ENCODE measurements at places on chromosomes 3 and 15. TPM values are rescaled to one million over a fixed set of nuclear protein-coding genes. Genes with fewer than 3 reads are reported as not detected.
A peak's percentile ranks its signal among the peaks of the same experiment; 100 is the strongest.

DNA sequence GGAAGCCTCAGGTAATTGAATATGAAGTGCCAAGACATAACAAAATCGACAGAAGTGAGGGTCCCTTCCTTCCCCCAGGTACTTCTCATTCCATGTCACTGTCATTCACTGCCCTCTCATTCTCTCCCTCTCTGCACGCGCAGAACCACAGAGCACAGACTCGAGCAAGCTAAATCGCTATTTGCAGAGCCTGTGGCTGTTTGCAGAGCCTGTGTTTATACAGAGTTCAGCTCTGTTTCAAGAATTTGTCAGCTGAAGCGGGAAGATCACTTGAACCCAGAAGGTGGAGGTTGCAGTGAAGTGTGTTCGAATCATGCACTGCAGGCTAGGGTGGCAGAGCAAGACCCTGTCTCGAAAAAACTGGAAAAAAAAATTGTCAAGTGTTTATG lies 2.5 kb downstream of the VILL start:
- H3K4me1 ChIP-seq = peaks cover 39% of the 10 kb centered on the region
- no peak overlapping the region for H3K4me3 ChIP-seq
- peaks cover 10% of the 10 kb centered on the region for H3K36me3 ChIP-seq
- peaks cover 11% of the 10 kb centered on the region for H3K27me3 ChIP-seq
- DNase-seq = no peak

DNA sequence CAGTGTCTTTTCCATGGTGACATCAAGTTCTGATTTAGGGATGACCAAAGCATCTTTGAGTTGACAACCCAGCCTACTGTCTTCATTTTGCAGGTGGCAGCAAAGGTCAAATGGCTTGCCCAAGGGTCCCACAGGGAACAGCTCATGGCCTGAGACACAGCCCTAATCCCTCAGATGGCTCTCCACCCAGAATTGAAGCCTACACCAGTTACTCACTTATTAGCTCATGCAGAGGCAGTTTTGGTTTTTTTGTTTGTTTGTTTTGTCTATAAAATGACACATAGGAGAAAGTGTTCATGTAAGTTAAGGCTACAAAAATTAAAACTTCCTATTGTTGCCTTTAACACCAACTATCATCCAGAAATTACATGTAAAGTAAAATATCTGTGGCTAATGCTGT lies 167.9 kb downstream of the OSBPL10 start:
- no peak overlapping the region for H3K27ac ChIP-seq
- no peak for DNase-seq
- peaks cover 2% of the 10 kb centered on the region for H3K27me3 ChIP-seq
- no peaks in the 10 kb centered on the region for H3K36me3 ChIP-seq
- H3K4me3 ChIP-seq = no peak overlapping the region

DNA sequence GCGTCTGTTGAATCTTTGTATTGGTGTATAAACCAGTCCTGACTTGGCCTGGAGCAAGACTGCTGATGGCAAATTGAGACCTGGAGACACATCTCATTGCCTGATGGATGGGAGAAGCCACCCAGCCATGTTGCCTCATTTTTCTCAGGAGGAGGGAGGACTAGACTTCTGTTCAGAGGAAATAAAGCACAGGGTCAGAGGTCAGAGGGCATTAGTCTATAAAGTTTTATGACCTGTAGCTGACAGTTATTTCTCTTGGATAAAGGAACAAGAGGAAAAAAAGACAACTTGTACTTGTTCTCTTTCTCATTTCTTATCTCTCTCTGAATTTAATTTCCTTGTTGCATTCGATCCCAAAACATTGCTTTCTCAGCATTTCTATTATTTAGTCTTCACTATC lies 775.9 kb downstream of the SQOR start:
- H3K27ac ChIP-seq = no peak overlapping the region
- H3K4me1 ChIP-seq = peaks cover 26% of the 10 kb centered on the region
- H3K27me3 ChIP-seq = peaks cover 4% of the 10 kb centered on the region
- no peaks in the 10 kb centered on the region for H3K36me3 ChIP-seq

GRCh38 chr3:146125951-146126350 lies 35.0 kb downstream of the PLOD2 start:
- DNase-seq = peak; percentile 72
- peaks cover 82% of the 10 kb centered on the region for H3K36me3 ChIP-seq
- H3K4me1 ChIP-seq = peaks cover 45% of the 10 kb centered on the region

DNA sequence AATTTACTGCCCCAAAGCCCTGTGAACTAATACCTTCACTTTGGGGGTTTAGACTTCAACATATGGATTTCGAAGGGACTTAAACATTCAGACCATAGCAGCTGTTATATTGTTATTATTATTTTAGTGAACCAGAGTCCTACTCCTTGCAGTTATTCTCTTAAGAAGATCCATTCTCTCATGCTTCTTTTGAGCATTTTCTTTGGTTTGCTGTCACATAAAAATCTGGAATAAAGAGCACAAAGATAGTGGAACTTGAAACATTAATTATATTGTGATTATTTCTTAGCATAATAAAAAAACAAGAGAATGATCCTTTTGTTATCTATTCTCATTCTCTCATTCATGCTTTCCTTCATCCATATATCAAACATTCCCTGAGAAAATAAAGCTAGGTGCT lies 166.4 kb upstream of the GBE1 start:
- H3K36me3 ChIP-seq = no peaks in the 10 kb centered on the region
- no peaks in the 10 kb centered on the region for H3K27me3 ChIP-seq
- no peaks in the 10 kb centered on the region for H3K4me1 ChIP-seq
- no peak overlapping the region for H3K4me3 ChIP-seq
- no peak for DNase-seq

GRCh38 chr3:16406579-16406978 lies 106.9 kb downstream of the RFTN1 start:
- no peak overlapping the region for H3K4me3 ChIP-seq
- DNase-seq = no peak
- no peak overlapping the region for H3K27ac ChIP-seq
- no peaks in the 10 kb centered on the region for H3K27me3 ChIP-seq
- peaks cover 23% of the 10 kb centered on the region for H3K4me1 ChIP-seq
- peaks cover 24% of the 10 kb centered on the region for H3K36me3 ChIP-seq

DNA sequence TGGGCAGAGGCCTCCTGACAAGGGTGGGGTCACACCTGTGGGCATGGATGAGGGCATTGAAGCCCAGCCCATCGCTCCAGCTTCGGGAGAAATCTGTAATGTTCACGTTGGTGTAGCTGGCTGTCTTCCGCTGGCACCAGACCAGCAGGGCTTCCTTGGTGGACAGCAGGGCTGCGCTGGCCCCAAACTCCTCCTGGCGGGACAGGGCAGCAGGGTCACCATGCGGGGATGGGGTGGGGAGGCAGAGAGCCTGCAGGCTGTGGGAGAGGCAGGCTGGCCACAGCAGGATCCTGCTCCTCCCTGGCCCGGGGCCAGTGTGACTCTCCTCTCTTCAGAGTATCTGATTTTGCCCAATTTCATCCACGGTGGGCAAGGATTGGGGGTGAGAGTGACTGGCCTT lies 6.0 kb downstream of the SPTBN5 start:
- no peaks in the 10 kb centered on the region for H3K4me1 ChIP-seq
- H3K4me3 ChIP-seq = no peak overlapping the region
- H3K27ac ChIP-seq = no peak overlapping the region
- H3K36me3 ChIP-seq = no peaks in the 10 kb centered on the region

DNA sequence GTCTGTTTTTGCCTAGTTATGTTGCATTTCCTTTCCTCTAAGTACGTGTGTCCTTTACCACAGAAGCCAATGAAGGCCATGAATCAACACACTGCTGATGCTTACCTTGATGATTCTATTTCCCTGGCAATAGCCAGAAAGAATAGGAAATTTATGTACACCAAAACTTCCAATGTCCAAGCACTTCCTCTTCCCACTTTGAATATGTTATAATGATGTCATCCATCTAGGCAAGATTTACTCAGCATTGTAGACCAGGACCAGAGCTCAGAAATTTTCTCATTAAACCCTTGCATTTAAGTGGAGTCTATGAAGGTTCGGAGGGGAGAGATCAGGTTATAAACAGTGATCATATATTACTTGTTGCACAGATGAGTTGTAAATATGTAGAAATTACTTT lies 126.0 kb downstream of the THRB start:
- H3K27me3 ChIP-seq = no peaks in the 10 kb centered on the region
- H3K36me3 ChIP-seq = no peaks in the 10 kb centered on the region
- peaks cover 11% of the 10 kb centered on the region for H3K4me1 ChIP-seq
- no peak overlapping the region for H3K27ac ChIP-seq

DNA sequence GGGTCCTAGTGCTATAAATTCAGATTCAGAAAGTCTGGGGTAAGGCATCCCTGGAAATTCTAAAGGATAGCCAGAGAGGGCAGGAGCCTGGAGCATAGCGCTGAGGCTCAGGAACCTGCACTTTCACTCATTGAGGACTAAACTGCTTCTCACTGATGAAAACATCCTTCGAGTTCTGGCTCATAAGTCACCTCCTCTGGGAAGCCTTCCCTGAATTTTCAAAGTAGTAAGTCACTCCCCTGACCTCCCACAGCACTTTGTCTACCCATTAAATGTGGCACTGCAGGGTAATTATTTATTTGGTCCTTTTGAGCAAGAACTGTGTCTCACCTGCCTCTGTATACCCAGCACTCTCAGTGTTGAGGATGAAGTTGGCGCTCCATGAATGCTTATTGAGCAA lies 30.9 kb downstream of the HRH1 start:
- no peak overlapping the region for H3K4me3 ChIP-seq
- peaks cover 59% of the 10 kb centered on the region for H3K4me1 ChIP-seq
- H3K27ac ChIP-seq = peak overlapping the region; percentile 83

GRCh38 chr3:36494461-36495109 lies 114.3 kb downstream of the STAC start:
- DNase-seq = no peak
- H3K27ac ChIP-seq = no peak overlapping the region
- no peaks in the 10 kb centered on the region for H3K4me1 ChIP-seq
- H3K4me3 ChIP-seq = no peak overlapping the region
- no peaks in the 10 kb centered on the region for H3K27me3 ChIP-seq

GRCh38 chr15:41507820-41508290 lies 5.8 kb downstream of the LTK start:
- H3K4me3 ChIP-seq = no peak overlapping the region
- H3K4me1 ChIP-seq = peaks cover 7% of the 10 kb centered on the region
- peaks cover 24% of the 10 kb centered on the region for H3K27me3 ChIP-seq
- H3K36me3 ChIP-seq = no peaks in the 10 kb centered on the region
- no peak for DNase-seq

DNA sequence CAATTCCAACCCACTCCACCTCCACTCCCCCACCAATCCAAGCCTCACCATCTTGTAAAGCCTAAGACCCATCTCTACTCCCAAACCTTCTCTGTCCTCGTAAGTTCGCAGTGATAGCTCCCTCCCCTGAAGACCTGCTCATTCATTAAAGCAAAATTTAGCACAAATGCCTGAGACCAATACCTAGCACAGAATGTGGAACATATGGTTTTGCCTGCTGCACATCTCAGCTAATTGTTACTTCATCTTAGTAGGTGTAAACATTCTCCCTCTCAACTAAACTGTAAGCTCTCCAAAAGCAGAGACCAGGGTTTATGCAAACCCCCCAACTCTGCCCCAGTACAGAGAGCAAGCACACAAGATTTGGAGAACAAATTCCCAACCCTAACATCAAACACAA lies 20.5 kb downstream of the DCLK3 start:
- H3K36me3 ChIP-seq = no peaks in the 10 kb centered on the region
- H3K4me3 ChIP-seq = no peak overlapping the region
- H3K4me1 ChIP-seq = no peaks in the 10 kb centered on the region
- no peak overlapping the region for H3K27ac ChIP-seq
- H3K27me3 ChIP-seq = peaks cover 8% of the 10 kb centered on the region
- no peak for DNase-seq

DNA sequence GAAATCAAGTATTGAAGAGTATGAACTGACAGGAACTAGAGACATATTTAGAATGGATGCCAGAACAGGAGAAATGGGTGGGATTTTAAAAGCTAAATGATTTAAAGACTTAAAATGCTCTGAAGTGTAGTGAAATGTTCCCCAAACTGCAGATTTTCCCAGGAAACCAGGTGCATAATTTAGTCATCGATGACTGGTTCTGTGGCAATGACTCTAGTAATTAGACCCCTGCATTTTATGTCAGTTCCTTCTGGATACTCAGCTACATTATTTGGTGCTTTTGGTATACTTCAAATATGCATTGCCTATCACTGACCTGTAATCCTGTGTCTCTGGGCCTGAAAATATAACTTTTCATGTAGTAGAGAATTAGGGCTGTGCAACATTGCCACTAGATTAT lies 16.8 kb downstream of the AGTR1 start:
- H3K4me1 ChIP-seq = peaks cover 28% of the 10 kb centered on the region
- no peak overlapping the region for H3K4me3 ChIP-seq
- H3K27me3 ChIP-seq = peaks cover 3% of the 10 kb centered on the region
- H3K36me3 ChIP-seq = no peaks in the 10 kb centered on the region

- H3K4me3 ChIP-seq = no peak overlapping the region
- peaks cover 1% of the 10 kb centered on the region for H3K27me3 ChIP-seq
- peak; percentile 25 for DNase-seq
- no peak overlapping the region for H3K27ac ChIP-seq
- H3K4me1 ChIP-seq = peaks cover 14% of the 10 kb centered on the region
These were observed 25.1 kb upstream of the GABPB1 start for GRCh38 chr15:50380089-50380488.

GRCh38 chr3:141881702-141882101 lies 5.3 kb downstream of the ATP1B3 start:
- H3K4me1 ChIP-seq = peaks cover 49% of the 10 kb centered on the region
- H3K27ac ChIP-seq = no peak overlapping the region
- no peak for DNase-seq
- peaks cover 12% of the 10 kb centered on the region for H3K36me3 ChIP-seq
- H3K27me3 ChIP-seq = no peaks in the 10 kb centered on the region

DNA sequence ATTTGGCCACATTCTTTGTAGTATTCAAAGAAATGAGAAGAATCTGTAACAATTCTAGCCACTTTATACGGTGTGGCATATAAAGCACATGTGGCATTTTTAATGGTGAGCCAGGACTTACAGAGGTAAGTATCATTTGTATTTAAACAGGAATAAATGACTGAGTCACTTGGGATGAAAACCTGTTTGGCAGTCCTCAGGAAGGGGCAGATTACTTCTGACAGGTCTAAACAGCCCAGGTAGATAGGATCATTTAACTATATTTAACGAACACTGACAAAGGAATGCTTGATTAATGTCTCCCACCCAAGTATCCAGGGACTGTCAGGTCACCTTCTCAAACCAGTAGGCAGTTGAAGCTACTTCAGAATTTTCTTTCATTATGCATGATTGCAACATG lies 241.5 kb upstream of the SATB1 start:
- no peaks in the 10 kb centered on the region for H3K36me3 ChIP-seq
- H3K4me3 ChIP-seq = no peak overlapping the region
- no peaks in the 10 kb centered on the region for H3K27me3 ChIP-seq
- H3K4me1 ChIP-seq = no peaks in the 10 kb centered on the region
- DNase-seq = no peak

The GHSR gene
- not detected for total RNA-seq

The CYP8B1 gene
- total RNA-seq = not detected

The ZBTB11 gene
- 14.0 TPM for total RNA-seq

The SCG3 gene
- total RNA-seq = not detected

The CDCP1 gene
- total RNA-seq = 2.1 TPM

The LDHAL6B gene
- total RNA-seq = not detected

The DLG1 gene
- 73.1 TPM for total RNA-seq

The OR5K2 gene
- not detected for total RNA-seq
